HCT116 (cell line): ENCODE measurements at places on chromosomes 2 and 18. TPM values are rescaled to one million over a fixed set of nuclear protein-coding genes. Genes with fewer than 3 reads are reported as not detected.

The ABCG8 gene
- total RNA-seq: 0.05 TPM

The HOXD10 gene
- not detected for total RNA-seq

The LDAH gene
- total RNA-seq: 25.7 TPM

The GRP gene
- not detected for total RNA-seq

The KRTCAP3 gene
- total RNA-seq: 65.7 TPM

The UGT1A8 gene
- total RNA-seq: not detected

The ZBTB7C gene
- 0.37 TPM for total RNA-seq

The HOXD8 gene
- 6.0 TPM for total RNA-seq

The DSG3 gene
- 0.05 TPM for total RNA-seq

The COPS7B gene
- 52.9 TPM for total RNA-seq

The EFEMP1 gene
- 0.34 TPM for total RNA-seq

The REV1 gene
- 34.3 TPM for total RNA-seq

The POTEC gene
- total RNA-seq: not detected
